ENCODE measurements at places on chromosomes 2 and 18.
A peak's percentile ranks its signal among the peaks of the same experiment; 100 is the strongest.

- DNase-seq: no peak
Observed at GRCh38 chr18:47263150-47263429, 11.6 kb upstream of the SKOR2 start.

DNA sequence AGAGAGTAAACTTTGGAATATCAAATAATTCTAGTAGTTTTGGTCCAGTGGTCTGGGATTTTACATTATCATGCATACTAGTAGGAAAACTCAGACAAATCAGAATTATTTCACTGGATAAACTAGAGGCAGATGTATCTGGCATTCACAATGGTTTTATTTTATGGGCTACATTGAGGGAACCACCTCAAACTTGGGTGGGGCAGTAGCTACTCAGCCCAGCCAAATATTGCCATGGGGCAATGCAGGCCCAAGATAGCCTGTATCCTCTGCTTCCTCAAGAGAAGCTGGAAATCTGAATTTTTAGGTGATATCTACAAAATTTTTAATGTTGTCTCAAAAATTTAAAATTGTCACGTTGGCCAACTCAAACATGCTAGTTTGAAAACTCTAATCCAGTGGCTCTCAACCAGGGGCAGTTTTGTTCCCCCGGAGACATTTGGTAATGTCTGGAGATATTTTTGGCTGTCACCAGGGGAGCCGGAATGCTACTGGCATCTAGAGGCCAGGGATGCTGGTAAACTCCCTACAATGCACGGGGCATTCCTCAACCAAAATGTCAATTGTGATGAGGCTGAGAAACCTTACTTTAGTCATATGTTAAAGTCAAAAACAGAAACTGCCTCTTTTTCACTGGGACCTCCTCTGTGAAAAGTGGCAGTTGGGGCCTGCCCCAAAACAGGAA, 172.8 kb upstream of the SPRED2 start:
- DNase-seq: no peak

DNA sequence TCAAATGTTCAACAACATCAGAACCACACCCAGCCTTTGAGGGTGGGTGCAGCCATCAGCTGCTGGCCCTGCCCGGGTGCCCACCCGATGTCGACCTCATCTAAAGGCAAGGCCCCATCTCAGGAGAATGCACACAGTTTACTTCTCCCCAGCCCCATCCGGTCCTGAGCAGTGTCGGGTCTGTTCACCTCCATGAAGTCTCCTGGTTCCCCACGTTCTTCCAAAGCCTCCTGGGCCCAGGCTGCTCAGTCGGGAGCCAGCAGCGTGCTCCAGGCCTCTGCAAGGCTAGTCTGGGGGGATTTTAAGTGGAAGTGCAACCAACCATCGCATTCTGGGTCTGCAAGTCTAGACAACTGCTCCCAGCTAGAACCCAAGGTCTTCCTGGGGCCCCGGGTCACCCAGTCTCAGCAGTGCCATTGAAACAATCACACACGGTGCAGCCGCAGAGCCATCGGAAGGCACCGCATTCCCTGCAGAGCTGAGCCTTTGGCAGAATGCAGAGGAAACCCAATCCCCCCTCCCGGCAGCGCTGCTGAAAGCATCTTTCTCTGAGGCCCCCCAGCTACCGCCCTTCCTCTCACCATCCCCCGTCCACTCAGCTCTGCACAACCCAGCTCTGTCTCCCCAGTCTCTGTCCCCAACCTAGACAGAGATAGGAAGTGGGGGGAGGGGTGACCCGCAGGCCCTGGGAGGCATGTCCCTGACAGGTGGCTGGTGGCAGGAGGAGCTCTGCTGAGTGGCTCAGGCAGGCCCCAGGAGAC, 8.5 kb downstream of the ESPNL start:
- no peak for DNase-seq

- no peak for DNase-seq
Observed at GRCh38 chr2:179479947-179480346, 215.3 kb upstream of the SESTD1 start.

DNA sequence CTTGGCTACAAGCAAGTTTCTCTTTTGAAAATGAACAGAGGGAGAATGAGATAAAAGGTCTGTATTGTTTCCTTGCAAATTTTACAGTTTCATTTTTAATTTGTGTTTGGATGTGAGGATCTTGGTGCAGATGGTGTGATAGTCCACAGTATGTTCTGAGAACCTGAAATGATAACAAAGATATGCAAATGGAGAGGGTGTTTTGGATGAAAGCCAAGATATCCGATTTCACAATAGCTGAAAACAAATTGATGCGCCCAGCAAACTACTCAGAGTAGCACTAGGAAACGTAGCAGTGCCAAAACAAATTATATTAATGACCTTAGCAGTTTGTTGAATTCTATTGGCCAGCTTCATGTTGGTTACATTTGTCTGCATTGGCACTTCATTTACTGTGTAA, 683.5 kb downstream of the TMEM182 start:
- DNase-seq: no peak

DNA sequence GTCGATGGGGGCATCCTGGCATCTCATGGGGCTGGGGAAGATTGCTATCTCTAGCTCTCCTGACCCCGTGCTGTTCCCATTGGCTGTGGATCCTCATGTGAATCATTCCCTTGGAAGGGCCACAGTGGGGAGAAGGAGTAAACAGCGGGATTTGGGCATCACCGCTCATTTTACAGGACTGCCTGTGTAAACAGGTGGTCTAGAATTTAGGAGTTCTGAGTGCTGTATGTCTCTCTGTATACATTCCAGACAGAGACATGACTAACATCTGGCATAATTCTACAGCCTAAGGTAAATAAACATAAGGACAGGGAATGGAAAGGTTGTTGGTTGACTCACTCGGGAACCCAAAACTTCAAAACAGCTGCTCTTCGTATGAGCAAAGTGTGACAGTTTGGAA, 92.7 kb downstream of the COPS8 start:
- no peak for DNase-seq

DNA sequence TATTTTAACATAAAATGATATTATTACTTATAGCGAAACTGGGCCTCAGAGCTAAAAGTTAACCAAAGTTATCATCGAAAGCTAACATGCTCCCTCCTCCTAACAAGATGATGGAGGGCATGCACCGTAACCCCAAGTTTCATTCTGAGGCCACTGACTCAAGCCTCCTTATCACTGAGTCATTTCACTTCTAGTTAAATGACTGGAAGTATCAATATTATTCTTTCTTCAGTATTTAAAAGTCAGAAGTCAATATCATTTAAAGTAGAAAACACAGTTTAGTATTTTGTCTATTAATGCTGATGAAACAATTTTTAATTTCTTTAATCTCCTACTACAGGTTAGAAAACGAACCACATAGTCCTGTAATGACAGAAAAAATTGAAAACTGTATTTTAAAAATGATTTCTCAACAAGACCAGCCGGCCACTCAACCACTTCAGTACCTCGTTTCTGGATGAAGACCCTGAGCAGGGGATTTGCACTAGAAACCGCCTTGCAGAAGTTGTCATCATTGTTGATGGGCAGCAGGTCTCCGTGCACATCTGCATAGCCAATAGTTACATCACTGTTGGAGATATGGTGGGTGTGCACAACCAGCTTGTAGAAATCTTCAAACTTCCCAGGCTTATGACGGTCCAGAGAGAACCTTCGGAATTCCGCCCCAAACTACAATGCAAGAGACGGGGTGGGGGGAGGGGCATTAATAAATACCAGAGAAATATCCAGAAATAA, 44.9 kb downstream of the PARD6G start:
- no peak for DNase-seq

DNA sequence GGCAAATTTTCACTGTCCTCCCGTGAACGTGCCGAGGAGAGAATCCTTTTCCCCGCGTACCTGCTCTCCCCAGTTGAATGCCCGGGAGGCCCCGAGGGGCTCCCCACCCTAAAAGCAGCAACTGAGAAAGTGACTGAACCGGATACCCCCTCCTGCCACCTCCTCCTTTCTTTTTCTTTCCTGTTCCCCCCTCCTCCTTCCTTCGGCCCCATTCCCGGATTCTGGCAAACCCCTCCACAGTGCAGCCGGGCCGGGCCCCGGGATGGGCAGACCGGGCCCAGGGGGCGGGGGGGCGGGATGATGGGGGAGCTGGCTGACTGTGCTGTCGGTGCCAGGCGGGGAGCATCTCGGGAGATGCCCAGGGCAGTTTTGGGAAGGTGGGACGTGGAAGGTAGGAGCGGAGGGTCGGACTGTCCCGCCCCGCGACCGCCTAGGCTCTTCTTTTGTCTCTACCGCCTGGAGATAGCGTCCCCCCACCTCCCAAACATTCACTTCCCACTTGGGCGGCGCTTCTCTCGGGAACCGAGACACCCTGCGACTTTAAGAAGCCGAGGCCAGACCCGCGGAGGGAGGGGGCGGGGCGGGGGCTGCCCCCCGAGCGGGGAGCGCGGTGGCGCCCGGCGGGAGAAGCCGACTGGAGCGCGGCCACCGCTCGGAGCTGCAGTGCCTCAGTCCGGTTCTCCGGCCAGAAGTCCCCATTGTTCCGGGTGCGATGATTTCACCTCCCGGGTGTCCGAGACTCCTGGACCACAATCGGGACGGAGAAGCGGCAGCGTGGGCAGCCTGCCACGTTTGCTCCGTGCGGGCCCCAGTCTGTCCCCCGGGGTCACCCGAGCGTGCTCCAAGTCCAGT, 8.2 kb downstream of the DLX2 start:
- DNase-seq: no peak

GRCh38 chr2:160433466-160434140, 60.0 kb downstream of the RBMS1 start:
- DNase-seq: no peak

- no peak for DNase-seq
Observed at GRCh38 chr2:171342067-171342413, 91.8 kb downstream of the METTL8 start.

- no peak for DNase-seq
Observed at GRCh38 chr2:163594497-163594896, 141.3 kb downstream of the FIGN start.

- peak; percentile 18 for DNase-seq
Observed at GRCh38 chr2:202965810-202966460, 48.7 kb upstream of the NBEAL1 start.

- DNase-seq: no peak
Observed at GRCh38 chr2:20625491-20626391, 25.2 kb downstream of the HS1BP3 start.

- DNase-seq: peak; percentile 10
Observed at GRCh38 chr2:237227592-237228280, 142.0 kb downstream of the COPS8 start.

DNA sequence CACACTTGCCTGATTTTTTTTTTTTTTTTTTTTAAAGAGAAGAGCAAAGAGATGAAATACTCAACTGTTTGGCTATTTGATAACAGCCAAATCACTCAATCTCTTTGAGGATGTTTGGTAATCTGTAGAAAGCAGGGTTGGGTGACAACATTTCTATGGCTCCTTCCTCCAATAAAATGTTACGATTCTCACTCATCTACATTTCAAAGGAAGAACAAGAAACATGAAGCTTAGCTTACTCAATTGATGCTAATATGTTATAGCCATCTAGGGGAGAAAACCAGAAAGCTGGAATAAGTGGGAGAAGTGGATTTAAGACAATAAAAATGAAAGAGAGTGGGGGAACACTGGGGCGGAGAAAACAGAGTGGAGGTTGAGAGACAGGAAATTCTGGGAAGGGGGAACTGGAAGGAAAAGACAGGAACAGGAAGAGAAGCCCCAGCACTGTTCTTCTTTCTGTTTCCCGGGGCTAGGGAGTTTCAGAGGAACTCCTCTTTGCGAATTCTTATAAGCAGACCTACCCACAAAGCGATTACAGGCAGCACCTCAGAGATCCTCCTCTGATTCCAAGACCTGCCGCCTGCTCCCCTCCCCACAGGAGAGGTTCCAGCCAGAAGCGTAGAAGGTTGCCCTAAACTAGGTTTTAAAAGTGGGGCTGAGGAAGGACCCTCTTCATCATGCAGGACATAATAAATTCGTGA, 13.3 kb downstream of the ST3GAL5 start:
- DNase-seq: no peak

DNA sequence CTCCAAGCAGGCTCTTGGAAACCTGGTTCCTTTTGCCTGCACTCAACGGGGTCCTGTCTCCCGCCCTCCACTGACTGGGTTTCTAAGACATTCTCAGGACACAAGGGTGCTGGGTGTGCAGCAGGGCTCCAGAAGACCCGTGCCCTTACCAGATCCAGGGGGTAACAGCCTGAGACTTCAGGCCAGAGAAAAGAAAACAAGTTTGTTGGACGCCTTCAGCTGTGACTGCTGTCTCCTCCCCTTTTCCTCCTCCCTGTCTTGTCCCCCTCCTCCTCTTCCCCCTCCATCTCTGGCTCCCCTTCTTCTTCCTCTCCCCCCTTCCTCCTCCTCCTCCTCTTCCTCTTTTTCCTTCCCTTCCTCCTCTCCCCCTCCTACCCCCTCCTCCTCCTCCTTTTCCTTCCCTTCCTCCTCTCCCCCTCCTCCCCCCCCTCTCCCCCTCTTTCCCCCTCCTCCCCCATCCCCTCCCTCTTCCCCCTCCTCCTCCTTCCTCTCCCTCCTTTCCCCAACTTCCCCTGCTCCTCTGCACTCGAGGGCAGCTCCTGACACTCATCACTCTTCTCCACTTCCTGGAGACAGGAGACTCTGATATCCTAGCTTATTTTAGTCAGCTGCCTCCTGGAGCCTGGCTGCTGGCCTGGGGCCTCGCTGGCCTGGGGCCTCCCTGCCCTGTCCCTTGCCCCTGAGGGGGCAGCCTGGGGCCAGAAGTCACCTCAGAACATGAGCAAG, 12.4 kb downstream of the ADRA2B start:
- DNase-seq: no peak

GRCh38 chr2:118146315-118147283, 58.3 kb downstream of the INSIG2 start:
- no peak for DNase-seq

DNA sequence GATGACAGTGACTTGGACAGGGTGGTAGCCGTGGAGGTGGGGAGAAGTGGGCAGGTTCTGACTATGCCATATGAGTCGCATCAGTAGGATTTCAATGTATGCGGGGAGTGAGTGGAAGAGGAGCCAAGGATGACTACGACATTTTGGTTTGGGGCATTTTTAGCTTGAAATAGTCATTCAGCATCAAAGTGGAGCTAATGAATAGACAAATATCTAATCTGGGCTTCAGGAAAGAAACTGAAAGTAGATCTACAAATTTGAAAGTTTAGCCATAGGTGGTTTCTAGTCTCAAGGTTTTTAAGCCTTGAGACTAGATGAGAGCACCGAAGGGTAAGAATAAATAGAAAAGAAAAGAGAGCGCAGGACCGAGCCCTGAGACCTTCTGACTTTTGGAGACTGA, 58.3 kb downstream of the FEZ2 start:
- no peak for DNase-seq

- DNase-seq: no peak
Observed at GRCh38 chr2:191459158-191459557, 214.0 kb downstream of the MYO1B start.

DNA sequence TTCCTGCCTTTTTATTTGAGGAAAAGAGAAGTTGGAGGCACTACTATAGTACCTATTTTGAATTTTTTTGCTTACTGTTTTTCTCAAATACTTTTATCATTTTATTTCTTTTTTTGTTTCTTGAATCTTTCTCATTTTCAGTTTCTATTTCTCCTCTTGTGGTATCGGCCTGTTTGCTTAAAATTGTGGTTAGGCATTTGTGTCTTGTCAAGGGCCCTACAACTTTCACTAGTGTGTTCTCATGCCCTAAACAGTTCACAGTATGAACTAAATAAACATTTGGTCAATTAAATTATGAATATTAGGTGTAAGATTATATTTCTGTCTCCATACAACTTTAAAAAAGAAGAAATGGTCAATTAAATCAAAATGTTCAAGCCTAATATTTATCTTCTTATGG, 613.5 kb downstream of the MBD2 start:
- DNase-seq: no peak

Measured in stimulated activated CD4-positive, alpha-beta T cell treated with anti-CD3 and anti-CD28 coated beads, Interleukin-4, amount 100 ng/mL, for 48 hours (primary cell).